ENCODE measurements at places on chromosomes 6 and 20. TPM values are rescaled to one million over a fixed set of nuclear protein-coding genes. Genes with fewer than 3 reads are reported as not detected.

DNA sequence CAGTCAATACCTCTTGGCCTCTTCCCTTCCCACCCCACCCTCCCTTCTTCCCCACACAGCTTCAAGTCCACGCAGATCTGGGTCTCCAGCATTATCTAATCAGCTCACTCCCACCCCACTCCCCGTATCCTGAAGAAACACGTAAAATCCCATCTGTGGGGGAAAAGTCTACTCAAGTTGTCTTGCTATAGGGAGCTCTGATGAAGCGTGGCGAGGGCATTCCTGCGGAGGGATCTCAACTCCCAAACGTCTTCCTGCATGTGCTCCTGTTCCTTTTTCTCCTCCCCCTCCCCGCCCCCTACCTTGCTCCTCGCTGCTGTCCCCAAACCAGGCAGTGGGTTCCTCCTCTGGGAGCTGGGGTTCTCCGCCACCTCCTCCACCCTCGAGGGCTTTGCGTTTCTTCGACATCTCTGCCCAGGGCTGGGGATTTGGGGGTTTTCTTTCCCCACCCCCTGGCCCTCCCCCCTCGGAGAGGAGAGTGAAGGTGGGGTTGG is 181.8 kb downstream of the TBXT start:
- DNase-seq = no peak

GRCh38 chr6:40346246-40346645 is 240.9 kb downstream of the LRFN2 start:
- peak; percentile 30 for DNase-seq

DNA sequence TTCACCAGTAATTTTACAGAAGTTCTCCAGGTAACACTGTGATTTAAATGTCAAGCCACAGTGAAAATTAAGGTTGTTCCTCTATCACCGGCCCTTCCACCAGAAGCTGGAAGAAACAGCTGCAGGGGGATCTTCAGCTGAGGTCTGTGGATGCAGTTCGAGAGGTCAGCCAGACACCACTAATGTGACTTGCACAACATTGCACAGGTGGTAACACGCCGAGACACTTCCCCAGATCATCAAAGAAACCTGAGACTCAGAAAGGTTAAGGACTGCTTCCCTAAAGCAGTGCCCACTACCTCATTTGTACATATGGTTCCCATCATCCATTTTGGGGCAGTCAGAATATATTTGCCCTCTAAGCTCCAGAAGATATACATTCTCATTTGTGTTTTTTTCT is 8.1 kb upstream of the SERPINB9 start:
- DNase-seq = no peak

DNA sequence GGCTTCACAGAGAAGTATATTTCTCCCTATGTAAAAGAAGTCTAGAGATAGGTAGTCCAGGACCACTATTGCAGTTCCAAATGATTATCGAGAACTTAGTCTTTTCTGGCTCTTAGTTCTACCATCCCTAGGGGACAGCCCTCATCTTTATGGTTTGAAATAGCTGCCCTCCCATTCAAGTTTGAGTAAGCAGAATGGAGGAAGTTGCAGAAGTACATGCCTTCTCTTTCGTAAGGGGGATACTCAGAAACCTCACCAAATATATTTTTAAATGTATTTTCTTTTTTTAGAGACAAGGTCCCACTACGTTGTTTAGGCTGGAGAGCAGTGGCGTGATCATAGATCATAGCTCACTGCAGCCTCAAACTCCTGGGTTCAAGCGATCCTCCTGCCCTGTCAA is 236.8 kb upstream of the RREB1 start:
- no peak for DNase-seq

The GNAS-AS1 gene
- 1.5 TPM for total RNA-seq

The EYA2 gene
- total RNA-seq = 24.4 TPM
